Calu3 (cell line): ENCODE measurements at places on chromosomes 1 and 21. TPM values are rescaled to one million over a fixed set of nuclear protein-coding genes. Genes with fewer than 3 reads are reported as not detected.
A peak's percentile ranks its signal among the peaks of the same experiment; 100 is the strongest.

GRCh38 chr21:26194326-26194725 is 23.8 kb upstream of the APP start:
- no peak overlapping the region for H3K27ac ChIP-seq
- no peaks in the 10 kb centered on the region for H3K27me3 ChIP-seq
- DNase-seq = no peak

GRCh38 chr1:78526496-78526895 is 35.7 kb downstream of the PTGFR start:
- H3K4me3 ChIP-seq = no peak overlapping the region
- peaks cover 8% of the 10 kb centered on the region for H3K4me1 ChIP-seq
- H3K27me3 ChIP-seq = no peaks in the 10 kb centered on the region
- no peak for DNase-seq
- H3K27ac ChIP-seq = no peak overlapping the region
- no peaks in the 10 kb centered on the region for H3K36me3 ChIP-seq

DNA sequence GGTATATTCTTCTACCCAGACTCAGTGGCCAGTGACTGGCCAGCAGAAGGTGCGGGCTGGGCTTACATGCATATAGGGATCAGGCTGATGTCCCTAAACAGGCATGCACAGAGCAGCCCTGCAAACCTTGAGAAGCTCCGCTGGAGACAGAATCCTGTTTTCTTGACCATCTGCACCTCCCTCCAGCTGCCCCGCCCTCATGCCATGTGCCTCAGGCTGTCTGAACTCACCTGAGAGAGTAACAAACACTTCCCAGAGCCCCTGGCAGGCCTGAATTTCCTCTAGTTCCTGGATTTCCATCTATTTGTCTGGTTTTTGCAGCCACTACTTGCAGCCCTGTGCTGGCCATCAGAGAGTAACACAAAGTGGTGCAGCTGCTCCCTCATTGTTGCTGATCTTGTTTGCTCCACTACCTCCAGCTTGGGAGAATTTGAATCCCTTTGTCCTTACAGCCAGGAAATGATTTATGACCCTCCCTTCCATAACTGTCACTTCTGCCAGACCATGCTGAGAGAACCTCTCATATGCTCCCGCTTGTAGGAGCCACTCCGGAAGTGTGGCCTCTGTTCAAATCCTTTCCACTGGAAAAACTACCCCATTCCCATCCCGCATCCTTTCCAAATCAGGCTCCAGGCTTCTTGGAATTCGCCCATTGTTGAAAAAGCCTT is 113.6 kb downstream of the NMNAT2 start:
- no peak for DNase-seq
- no peaks in the 10 kb centered on the region for H3K36me3 ChIP-seq
- H3K4me1 ChIP-seq = no peaks in the 10 kb centered on the region
- no peak overlapping the region for H3K27ac ChIP-seq

The SERPINC1 gene
- 0.59 TPM in 1 of 2 replicates, not detected in the other for total RNA-seq

- DNase-seq = no peak
- no peak overlapping the region for H3K27ac ChIP-seq
- no peaks in the 10 kb centered on the region for H3K27me3 ChIP-seq
Observed at GRCh38 chr1:115237507-115237906, 100.5 kb downstream of the NGF start.

DNA sequence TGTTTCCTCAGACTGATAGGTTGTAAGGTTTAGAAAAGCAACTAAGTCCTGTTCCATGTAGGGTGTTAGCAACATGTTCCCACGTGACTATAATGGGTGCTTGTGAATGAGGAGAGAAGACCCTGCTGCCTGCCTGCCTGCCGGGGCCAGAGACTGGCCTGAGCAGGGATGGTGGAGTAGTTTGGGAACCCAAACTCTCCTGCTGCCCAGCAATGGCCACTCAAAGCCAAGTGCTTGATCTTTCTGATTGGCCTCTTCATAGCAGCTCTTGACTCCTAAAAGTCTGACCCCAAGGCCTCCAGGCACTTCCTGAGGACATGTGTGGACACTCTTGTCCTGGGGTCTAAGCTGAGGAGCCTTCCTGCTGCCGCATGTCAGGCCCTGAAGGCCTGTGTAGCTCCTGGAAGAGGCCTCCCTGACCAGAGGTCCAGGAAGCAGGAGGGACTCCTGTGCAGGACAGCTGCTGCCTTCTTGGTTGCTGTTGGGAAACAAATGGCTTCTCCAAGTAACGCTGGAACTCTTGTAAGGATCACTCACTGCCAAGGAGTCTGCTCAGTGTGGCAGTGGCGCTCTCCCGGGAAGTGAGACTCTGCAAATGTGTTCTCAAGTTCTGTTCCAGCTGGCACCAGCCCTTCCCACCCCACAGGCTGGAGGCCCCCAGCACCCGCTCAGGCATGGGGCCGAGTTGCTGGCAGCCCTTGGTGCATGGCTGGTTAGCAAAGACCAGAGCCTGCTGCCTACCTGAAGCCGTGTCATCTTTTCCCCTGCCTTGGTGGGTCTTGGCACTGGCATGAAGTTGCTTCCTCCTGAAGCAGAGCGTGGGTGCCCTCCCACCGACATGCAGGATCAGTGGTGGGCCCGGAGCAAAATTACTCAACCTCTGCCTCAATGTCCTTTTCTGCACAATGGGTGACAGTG is 35.5 kb downstream of the MAN1C1 start:
- H3K36me3 ChIP-seq = no peaks in the 10 kb centered on the region
- no peak overlapping the region for H3K27ac ChIP-seq
- H3K4me3 ChIP-seq = no peak overlapping the region
- no peaks in the 10 kb centered on the region for H3K4me1 ChIP-seq
- H3K27me3 ChIP-seq = peaks cover 40% of the 10 kb centered on the region

GRCh38 chr1:186079084-186079684 is 295.9 kb downstream of the TPR start:
- H3K4me1 ChIP-seq = peaks cover 14% of the 10 kb centered on the region
- no peak overlapping the region for H3K27ac ChIP-seq
- no peaks in the 10 kb centered on the region for H3K27me3 ChIP-seq
- H3K36me3 ChIP-seq = no peaks in the 10 kb centered on the region

- H3K4me1 ChIP-seq = peaks cover 35% of the 10 kb centered on the region
- H3K27ac ChIP-seq = peak within 1 kb of the TSS; percentile 86
- DNase-seq = peak; percentile 94
- H3K27me3 ChIP-seq = peaks cover 9% of the 10 kb centered on the region
Observed at GRCh38 chr1:159945483-159946241, at the start of gene IGSF9. TSS of gene IGSF9 (minus strand) at chr1:159945613. CDS start at chr1:159943454, 2,159 bp downstream.

DNA sequence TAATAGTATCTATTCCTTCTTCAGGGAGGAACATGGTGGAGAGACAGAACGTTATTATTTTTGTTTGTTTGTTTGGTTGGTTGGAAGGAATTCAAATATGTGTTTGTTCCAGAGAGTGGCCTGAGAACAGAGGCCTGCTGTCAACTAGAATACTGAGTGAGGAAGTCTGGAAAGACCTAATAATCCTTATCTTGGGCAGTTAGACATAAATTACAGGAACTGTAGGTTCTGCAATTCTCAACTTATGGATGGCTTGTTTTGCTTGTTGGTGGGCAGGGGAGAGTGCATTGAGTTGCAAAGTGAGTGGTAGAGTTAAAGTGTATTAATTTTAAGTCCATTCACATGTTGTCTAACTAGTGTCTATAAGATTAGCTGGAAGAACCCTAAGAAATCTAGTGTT is 197.6 kb downstream of the BACH1 start:
- DNase-seq = no peak
- H3K27me3 ChIP-seq = no peaks in the 10 kb centered on the region
- no peaks in the 10 kb centered on the region for H3K4me1 ChIP-seq
- H3K4me3 ChIP-seq = no peak overlapping the region
- H3K27ac ChIP-seq = no peak overlapping the region
- H3K36me3 ChIP-seq = no peaks in the 10 kb centered on the region

DNA sequence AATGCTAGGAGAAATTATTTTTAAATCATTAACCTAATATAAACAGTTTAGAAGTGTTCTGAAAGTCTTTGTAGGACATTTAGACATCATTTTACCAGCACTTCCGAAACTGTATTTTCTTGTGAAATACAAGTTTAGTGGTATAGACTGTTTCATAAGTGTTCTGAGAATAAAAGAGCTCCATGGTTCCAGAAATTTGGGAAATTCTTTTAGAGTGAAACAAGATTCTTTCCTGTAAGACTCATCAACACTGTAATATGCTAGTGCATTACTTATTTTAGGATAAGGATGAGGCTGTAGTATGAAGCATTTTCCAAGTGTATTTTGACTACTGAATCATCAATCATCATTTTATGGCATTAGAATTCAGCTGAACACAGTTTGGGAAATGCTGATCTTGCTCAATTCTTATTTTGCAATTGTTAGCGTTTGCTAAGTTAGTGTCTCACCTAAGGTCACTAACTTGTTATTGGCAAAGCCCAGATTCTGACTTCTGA is 73.4 kb downstream of the CEP350 start:
- H3K4me3 ChIP-seq = no peak overlapping the region
- H3K36me3 ChIP-seq = peaks cover 2% of the 10 kb centered on the region
- H3K27me3 ChIP-seq = no peaks in the 10 kb centered on the region
- H3K27ac ChIP-seq = no peak overlapping the region
- DNase-seq = no peak

- no peak overlapping the region for H3K27ac ChIP-seq
- DNase-seq = no peak
- peaks cover 5% of the 10 kb centered on the region for H3K36me3 ChIP-seq
- peak overlapping the region; percentile 53 for H3K4me3 ChIP-seq
Observed at GRCh38 chr1:165375623-165376022, 19.1 kb upstream of the LMX1A start.

- DNase-seq = no peak
- no peak overlapping the region for H3K4me3 ChIP-seq
- no peaks in the 10 kb centered on the region for H3K36me3 ChIP-seq
- H3K27ac ChIP-seq = no peak overlapping the region
Observed at GRCh38 chr1:111369645-111370044, 57.9 kb downstream of the OVGP1 start.

The RALGPS2 gene
- 47.6 and 50.8 TPM in 2 replicates for total RNA-seq

The CLCA2 gene
- not detected in 2 replicates for total RNA-seq

The LMOD1 gene
- not detected in 2 replicates for total RNA-seq

- H3K4me1 ChIP-seq = peaks cover 18% of the 10 kb centered on the region
- H3K27me3 ChIP-seq = peaks cover 65% of the 10 kb centered on the region
- H3K36me3 ChIP-seq = no peaks in the 10 kb centered on the region
- no peak overlapping the region for H3K4me3 ChIP-seq
- H3K27ac ChIP-seq = no peak overlapping the region
Observed at GRCh38 chr1:205270764-205271163, 43.0 kb downstream of the TMCC2 start.

- H3K36me3 ChIP-seq = no peaks in the 10 kb centered on the region
- no peaks in the 10 kb centered on the region for H3K4me1 ChIP-seq
- H3K4me3 ChIP-seq = no peak overlapping the region
- no peak for DNase-seq
- H3K27me3 ChIP-seq = no peaks in the 10 kb centered on the region
Observed at GRCh38 chr1:209769971-209770370, 14.1 kb downstream of the TRAF3IP3 start.

- H3K27me3 ChIP-seq = no peaks in the 10 kb centered on the region
- H3K4me3 ChIP-seq = no peak overlapping the region
- H3K27ac ChIP-seq = no peak overlapping the region
- peaks cover 20% of the 10 kb centered on the region for H3K36me3 ChIP-seq
- no peak for DNase-seq
Observed at GRCh38 chr1:231037585-231038517, 2.2 kb downstream of the FAM89A start.

GRCh38 chr1:204574865-204575163 is 58.6 kb downstream of the MDM4 start:
- H3K36me3 ChIP-seq = peaks cover 5% of the 10 kb centered on the region
- no peak overlapping the region for H3K27ac ChIP-seq
- no peak for DNase-seq
- H3K4me1 ChIP-seq = peaks cover 30% of the 10 kb centered on the region

The CELF3 gene
- total RNA-seq = not detected in 2 replicates
